ENCODE measurements at places on chromosomes 11 and 22. TPM values are rescaled to one million over a fixed set of nuclear protein-coding genes. Genes with fewer than 3 reads are reported as not detected.

Gene RIC3
- 28.2 TPM for total RNA-seq

DNA sequence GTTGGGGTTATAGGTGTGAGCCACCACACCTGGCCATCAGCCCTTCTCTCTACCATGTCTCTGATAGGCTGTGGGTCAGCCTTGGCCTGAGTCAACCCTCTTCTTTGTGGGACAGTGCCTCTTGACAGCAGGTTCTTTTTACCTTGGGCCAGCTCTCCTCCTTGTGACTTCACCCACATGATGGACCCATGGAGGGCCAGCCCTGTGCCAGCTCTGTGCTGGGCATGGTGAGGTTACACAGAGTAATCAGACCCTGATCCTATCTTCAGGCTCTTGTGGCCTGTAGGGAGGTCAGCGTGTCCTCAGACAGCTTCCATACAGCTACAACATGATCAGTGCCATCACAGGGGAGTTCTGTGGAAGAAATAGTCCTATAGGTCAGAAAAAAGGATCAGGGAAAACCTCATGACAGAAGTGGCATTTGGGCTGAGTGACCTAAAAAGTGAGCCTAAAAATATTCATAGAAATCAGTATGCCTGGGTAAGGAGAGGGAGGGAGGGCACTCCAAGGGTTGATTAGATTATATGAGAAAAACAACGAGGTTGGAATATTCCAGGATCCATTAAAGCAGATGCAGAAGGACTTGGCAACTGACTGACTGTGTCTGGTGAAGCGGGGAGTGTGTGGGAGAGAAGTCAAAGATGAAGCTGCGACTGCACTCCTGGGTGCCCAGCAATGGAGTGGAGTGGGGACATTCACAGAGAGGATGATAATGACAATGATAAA lies 17.1 kb downstream of the OTOG start:
- H3K4me3 ChIP-seq: no peak overlapping the region
- DNase-seq: no peak
- no peaks in the 10 kb centered on the region for H3K4me1 ChIP-seq
- no peaks in the 10 kb centered on the region for H3K27me3 ChIP-seq
- H3K27ac ChIP-seq: no peak overlapping the region

DNA sequence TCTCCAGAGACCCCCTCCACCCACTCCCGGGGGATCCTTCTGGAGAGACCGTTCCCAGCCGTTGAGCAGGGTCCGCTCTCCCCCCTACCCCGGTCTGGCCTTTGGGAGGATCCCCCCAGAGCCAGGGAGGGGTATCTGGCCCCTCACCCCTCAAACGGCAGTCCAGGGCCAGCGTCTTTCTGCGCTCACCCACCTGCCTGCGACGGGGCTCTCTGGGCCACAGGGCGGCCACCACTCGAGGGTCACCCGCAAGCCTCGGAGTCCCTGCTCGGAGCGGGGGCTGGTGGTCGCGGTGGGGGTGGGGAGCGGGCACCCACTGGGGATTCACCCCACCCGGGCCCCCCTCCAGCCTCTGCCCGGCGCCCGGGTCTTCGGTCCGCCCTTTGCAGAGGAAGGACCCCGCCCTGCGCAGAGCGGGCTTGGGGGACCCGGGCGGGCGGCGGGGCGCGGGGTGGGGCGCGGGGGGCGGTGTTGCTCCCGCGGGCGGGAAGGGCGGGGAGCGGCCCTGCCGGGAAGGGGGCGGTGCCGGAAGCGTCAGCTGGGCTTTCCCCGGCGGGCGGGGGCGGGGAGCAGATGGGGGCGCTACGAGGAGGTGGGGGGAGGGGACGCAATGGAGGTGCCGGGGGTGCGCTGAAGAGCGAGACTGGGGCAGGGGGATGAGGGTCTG lies 16.6 kb downstream of the CRELD2 start:
- DNase-seq: peak; percentile 62
- peak overlapping the region; percentile 51 for H3K4me3 ChIP-seq
- H3K4me1 ChIP-seq: peaks cover 52% of the 10 kb centered on the region
- no peaks in the 10 kb centered on the region for H3K27me3 ChIP-seq

Gene PRDM10
- 9.6 TPM for total RNA-seq

DNA sequence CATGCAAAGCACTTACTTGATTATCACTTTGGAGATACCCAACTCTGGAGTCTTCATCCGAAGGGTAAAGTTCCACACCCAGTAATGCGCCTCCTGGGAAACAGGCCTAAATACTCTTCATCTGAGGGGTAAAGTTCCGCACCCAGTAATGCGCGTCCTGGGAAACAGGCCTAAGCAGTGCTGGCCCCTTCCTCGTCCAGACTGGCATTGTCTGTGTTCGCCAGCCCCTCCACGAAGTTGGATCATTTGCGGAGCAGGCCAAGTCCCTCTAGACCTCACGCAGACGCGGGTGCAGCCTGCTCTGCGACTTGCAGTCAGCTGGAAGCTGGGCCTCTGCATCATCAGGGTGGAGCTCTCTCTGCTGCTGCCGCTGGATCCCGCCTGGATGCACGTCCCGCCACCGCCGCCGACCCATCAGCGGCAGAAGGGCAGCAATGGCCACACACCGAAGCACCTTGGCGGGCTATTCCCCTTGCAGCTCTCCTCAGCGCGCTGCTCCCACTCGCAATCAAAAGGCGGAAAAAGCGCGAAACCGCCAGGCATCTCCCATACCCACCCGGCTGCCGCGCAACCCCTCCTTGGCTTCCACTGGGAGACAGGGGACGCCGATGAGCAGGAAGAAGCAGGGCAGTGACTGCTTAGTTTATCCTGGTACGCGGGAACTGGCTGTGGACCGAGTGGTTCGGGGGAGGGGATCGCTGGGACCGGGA lies 34.1 kb upstream of the GLYATL1 start:
- H3K27ac ChIP-seq: peak overlapping the region; percentile 36
- peak overlapping the region; percentile 18 for H3K4me3 ChIP-seq
- peaks cover 23% of the 10 kb centered on the region for H3K27me3 ChIP-seq
- H3K4me1 ChIP-seq: no peaks in the 10 kb centered on the region

GRCh38 chr22:48336339-48337060 lies 1491.2 kb downstream of the BRD1 start:
- H3K4me1 ChIP-seq: no peaks in the 10 kb centered on the region
- H3K36me3 ChIP-seq: no peaks in the 10 kb centered on the region

GRCh38 chr11:118998822-118999221 lies 884 bp downstream of the CENATAC start:
- H3K4me1 ChIP-seq: peaks cover 34% of the 10 kb centered on the region
- H3K4me3 ChIP-seq: peak overlapping the region; percentile 91
- peaks cover 9% of the 10 kb centered on the region for H3K36me3 ChIP-seq
- no peaks in the 10 kb centered on the region for H3K27me3 ChIP-seq
- H3K27ac ChIP-seq: peak overlapping the region; percentile 80
- DNase-seq: no peak

- no peaks in the 10 kb centered on the region for H3K27me3 ChIP-seq
- H3K4me3 ChIP-seq: no peak overlapping the region
- H3K36me3 ChIP-seq: no peaks in the 10 kb centered on the region
- H3K27ac ChIP-seq: no peak overlapping the region
Observed at GRCh38 chr22:33726294-33726734, 194.0 kb downstream of the LARGE1 start.

DNA sequence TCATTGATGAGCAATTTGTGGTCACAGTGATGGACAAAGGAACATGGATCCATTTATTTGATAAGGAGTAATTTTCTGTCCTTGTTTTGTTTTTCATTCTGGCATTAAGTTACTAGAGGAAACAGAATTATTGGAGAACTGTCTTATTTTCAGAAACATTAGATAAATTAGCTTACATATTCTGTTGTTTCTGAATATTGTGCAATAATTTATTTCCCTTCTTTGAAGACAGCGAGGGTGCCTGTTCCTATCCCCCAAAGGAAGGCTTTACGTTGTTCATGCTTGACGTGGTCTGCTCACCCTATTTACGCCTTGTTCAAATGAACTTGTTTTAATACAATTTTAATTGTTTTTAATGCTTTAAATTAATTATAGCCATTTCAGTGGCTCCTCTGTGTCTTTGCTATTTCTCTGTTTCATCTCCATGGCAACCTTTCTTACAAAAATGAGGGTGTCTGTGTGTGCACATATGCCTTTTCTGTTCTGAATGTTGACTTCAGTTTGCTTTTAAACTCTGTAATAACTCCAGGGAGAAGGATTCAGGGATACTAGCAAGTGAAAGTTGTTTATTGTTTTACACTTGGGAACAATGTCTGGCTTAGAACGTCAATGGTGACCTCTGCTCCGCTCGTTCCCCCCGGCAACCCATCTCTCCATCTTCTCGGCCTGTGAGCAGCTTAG lies 138.3 kb upstream of the PLET1 start:
- H3K27me3 ChIP-seq: no peaks in the 10 kb centered on the region
- no peak overlapping the region for H3K4me3 ChIP-seq
- DNase-seq: no peak

GRCh38 chr22:25693268-25693565 lies 48.8 kb upstream of the MYO18B start:
- H3K27me3 ChIP-seq: no peaks in the 10 kb centered on the region
- no peak for DNase-seq
- no peak overlapping the region for H3K4me3 ChIP-seq
- no peak overlapping the region for H3K27ac ChIP-seq
- H3K4me1 ChIP-seq: peaks cover 9% of the 10 kb centered on the region

Gene PANX2
- total RNA-seq: not detected

DNA sequence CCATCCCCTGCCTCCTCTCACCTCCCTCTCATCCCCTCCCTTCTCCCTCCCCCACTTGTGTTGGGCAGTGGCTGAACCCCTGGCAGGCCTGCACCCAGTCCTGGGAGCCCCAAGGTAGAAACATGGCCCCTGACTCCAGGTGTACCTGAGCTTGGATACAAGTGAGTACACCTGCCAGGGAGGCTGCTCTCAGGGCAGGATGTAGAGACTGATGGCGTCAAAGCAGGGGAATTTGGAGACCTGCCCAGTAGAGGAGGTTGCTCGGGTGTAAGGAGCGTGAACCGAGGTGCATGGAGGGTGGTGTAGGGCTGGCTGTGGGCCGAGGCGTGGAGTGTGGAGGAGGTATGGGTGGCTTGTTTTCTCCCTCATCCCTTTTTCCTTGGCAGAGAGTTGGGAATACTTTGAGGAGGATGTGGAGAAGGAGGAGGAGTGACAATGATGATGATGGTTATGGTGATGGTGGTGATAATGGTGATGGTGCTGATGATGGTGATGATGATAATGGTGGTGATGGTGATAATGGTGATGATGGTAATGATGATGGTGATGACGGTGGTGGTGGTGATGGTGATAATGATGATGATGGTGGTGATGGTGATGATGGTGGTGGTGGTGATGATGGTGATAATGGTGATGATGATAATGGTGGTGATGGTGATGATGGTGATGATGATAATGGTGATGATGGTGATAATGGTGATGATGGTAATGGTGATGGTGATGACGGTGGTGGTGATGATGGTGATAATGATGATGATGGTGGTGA lies 12.3 kb downstream of the MRGPRG start:
- H3K4me1 ChIP-seq: peaks cover 4% of the 10 kb centered on the region
- no peak overlapping the region for H3K27ac ChIP-seq
- no peak for DNase-seq
- peaks cover 33% of the 10 kb centered on the region for H3K27me3 ChIP-seq
- H3K4me3 ChIP-seq: no peak overlapping the region

Gene IGSF22
- total RNA-seq: not detected

DNA sequence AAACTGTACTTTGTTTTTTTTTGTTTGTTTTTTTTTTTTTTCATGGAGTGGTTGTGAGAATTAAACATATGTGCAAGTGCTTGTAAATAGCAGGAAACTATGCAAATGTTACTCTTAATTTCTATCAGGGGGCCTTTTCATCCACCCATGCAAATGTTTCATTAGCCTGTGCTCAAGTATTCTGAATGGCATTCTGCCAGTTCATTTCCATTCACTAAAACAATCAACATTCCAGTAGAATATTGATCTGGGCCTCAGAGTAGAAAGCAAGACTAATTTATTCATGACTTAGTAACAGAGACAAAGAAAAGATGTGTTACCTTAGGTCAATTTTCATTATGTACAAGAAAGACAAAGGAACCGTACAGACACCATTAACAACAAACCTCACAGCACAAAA lies 971.4 kb downstream of the DLG2 start:
- no peak for DNase-seq
- H3K27ac ChIP-seq: no peak overlapping the region
- H3K27me3 ChIP-seq: no peaks in the 10 kb centered on the region
- H3K4me1 ChIP-seq: no peaks in the 10 kb centered on the region
- no peak overlapping the region for H3K4me3 ChIP-seq

GRCh38 chr11:72155751-72156150 lies 20.2 kb downstream of the FOLR3 start:
- no peaks in the 10 kb centered on the region for H3K4me1 ChIP-seq
- H3K36me3 ChIP-seq: no peaks in the 10 kb centered on the region
- no peak overlapping the region for H3K27ac ChIP-seq
- no peaks in the 10 kb centered on the region for H3K27me3 ChIP-seq

DNA sequence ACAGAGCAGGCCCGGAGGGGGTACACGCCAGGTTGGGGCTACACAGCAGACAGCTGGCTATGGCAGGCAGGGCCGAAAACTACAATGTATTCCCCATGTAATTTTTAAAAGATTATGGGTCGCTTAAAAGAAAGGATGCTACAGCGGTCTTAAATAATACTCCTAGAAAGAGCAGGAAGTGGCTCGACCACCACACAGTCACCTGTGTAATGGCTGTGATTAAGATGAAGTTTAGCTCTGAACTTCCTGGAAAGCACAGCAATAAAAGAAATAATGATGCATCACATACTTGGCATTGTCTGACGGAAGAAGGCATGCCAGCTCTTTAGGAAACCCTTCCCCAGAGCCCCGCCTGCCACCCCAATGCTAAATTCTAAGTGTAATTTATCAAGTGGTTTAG lies 32.6 kb downstream of the WNT11 start:
- no peaks in the 10 kb centered on the region for H3K27me3 ChIP-seq
- no peaks in the 10 kb centered on the region for H3K4me1 ChIP-seq
- no peak overlapping the region for H3K27ac ChIP-seq

Gene CCDC90B
- 56.5 TPM for total RNA-seq

Gene SLC22A9
- total RNA-seq: not detected

GRCh38 chr11:114166897-114167323 lies 107.4 kb downstream of the ZBTB16 start:
- peaks cover 99% of the 10 kb centered on the region for H3K4me1 ChIP-seq
- no peaks in the 10 kb centered on the region for H3K27me3 ChIP-seq
- no peaks in the 10 kb centered on the region for H3K36me3 ChIP-seq

DNA sequence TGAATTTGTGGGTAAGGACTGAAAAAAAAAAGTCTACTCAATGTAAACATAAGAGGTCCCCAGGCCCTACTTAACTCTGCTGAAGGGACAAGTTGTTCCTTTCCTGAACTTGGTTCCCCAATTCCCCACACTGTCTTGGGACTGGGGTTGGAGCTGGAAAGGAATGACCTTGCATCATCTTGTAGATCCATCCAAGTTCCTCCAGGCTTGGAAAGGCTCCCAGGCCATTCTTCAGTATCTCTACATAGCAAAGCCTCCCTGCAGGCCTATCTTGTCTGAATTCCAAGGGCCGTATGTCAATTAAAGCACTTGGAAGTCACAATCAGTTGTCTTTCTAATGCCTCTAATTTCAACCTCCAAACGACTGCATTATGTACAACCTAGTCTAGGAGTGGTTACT lies 361.2 kb downstream of the TMEM135 start:
- DNase-seq: peak; percentile 64
- no peaks in the 10 kb centered on the region for H3K36me3 ChIP-seq
- H3K27me3 ChIP-seq: no peaks in the 10 kb centered on the region
- no peaks in the 10 kb centered on the region for H3K4me1 ChIP-seq
- H3K27ac ChIP-seq: peak overlapping the region; percentile 55
- H3K4me3 ChIP-seq: no peak overlapping the region

Data from tibial nerve (tissue), 4 donors.